ENCODE measurements at places on chromosomes 7 and 10.

GRCh38 chr10:13915710-13916109 is 328.9 kb downstream of the PRPF18 start:
- DNase-seq = no peak

- no peak for DNase-seq
These were observed 176.7 kb downstream of the EMX2 start for GRCh38 chr10:117718986-117719920.

DNA sequence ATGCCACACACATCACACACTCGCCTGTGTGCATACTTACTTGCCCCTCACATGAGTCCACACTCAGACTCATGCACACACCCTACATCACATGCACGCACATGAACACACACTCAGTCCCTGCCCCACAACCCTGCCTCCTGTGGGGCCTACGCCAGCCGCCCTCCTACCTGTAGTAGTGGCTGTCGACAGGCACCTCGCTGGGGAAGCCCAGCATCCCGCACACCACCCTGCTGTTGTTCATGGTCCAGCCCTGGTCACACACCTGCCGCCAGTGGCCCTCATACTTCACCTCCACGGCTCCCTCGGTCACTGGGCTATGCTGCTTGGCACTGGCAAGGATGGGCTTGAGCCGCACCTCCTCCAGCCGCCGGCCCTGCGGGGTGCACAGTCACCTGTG is 7.2 kb downstream of the LOXL4 start:
- peak; percentile 14 for DNase-seq

- DNase-seq = no peak
These were observed 451.7 kb upstream of the TEX47 start for GRCh38 chr7:89247207-89247606.

DNA sequence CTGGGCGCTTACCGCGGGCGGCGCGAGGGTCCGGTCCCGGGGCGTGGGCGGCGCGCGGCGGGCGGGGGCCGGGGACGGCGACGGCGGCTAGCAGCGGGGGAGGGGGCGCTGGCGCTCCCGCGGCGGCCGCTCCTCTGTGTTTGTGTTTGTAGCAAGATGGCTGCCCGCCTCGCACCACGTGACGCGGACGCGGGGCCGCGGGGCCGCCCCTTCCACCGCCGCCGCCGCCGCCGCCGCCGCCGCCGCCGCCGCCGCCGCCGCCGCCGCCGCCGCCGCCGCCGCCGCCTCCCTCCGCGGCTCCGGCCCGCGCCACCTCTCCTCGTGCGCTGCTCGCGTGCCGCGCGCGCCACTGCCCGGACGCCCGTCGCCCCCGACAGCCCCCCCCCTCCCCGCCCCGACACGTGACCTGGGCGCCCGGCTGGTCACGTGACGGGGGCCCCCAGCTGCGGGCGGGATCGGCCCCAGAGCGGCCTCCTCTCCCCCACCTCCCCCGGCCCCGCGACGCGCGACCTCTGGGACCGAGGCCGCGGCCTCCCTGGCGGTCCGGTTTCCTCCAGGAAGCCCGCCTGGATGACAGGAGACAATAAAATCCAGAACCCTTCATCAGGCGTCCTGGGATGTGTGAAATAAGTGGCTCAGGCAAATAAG is at the start of gene GIGYF1:
Gene GIGYF1, minus strand, starts transcription at position 153 of the 648 bp plus-strand sequence. CDS start 6,012 bp downstream, outside the sequence.
- peak; percentile 80 for DNase-seq

DNA sequence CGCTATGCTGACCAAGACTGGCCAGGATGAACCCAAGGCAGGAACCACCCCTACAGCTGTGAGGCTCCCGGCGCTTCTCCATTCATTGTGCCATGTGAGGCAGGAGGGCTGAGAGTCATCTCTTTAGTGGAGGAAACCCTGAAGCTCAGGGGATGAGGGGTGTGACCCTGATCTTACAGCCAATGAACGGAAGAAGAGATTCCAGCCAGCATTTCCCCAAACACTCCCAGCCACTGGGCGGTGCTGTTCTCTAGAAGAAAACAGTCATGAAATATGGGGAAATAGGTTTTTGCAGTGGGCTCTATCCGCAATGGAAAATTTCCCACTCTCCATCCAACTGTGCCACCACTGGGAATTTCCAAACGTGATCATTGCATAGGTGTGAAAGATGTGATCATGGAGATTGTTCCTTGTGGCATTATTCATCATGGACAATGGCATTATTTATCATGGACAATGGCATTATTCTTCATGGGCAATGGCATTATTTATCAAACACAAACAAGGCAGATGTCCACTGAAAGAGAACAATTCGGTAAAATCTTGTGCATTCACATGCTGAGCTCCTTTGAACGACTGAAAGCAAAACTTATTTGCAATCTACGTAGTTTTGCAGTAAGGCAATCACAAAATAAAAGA is 14.0 kb upstream of the SLC18A2 start:
- no peak for DNase-seq

- no peak for DNase-seq
These were observed 4.3 kb downstream of the PDCD4 start for GRCh38 chr10:110876000-110876399.

DNA sequence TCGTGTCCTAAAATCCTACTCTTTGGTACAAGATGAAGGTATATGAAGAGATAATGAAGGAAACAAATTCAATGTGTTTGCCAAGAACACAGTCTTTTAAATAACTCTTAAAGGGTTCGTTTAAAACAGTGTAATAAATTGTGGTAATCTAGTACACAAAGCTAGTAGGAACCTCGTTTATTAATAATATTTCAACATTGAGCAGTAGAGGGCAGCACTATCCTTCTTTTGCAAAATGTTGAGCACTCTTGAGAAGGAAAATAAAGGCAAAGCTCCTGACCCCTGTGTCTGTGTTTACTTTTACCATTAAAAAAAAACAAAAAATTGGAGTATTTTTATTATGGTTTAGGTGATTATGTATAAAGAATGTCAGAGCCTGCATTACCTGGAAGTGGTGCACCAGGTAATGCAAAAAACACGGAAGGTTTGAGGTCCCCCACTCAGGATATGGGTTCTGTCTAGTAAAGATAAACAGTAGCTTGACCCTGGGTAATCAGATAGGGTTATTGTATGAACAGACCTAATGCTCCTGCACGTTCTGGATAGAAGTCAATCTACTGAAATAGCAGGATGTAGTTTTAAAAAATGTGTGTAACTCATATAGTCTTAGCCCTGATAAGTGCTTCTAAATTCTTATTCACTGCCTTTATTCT is 5.7 kb upstream of the GOT1 start:
- no peak for DNase-seq

GRCh38 chr7:111564078-111564477 is 1.8 kb upstream of the IMMP2L start:
- no peak for DNase-seq

DNA sequence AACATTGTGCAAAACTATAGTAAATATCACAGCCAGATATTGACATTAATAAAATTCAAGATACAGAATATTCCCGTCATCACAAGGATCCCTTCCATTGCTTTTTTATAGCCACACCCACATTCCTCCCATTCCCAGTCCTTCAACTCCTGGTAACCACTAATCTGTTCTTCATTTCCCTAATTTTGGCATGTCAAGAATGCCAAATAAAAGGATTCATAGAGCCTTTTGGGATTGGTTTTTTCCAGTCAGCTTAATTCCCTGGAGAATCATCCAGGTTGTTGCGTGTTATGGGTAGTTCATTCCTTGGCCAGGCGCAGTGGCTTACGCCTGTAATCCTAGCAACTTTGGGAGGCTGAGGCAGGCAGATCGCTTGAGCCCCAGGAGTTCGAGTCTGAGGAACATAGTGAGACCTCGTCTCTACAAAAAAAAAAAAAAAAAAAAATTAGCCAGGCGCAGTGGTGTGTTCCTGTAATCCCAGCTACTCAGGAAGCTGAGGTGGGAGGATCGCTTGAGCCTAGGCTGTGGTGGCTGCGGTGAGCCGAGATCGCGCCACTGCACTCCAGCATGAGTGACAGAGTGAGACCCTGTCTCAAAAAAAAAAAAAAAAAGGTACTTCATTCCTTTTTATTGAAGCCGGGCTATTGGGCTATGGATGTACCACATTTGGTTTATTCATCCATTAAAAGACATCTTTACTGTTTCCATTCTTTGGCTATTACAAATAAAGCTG is 2.7 kb downstream of the OGDH start:
- no peak for DNase-seq

- no peak for DNase-seq
These were observed 128.3 kb downstream of the PRPF18 start for GRCh38 chr10:13715100-13715499.

- DNase-seq = no peak
These were observed 52.2 kb downstream of the PDGFA start for GRCh38 chr7:467393-467828.

GRCh38 chr10:99396471-99396870 is 34.0 kb downstream of the GOT1 start:
- DNase-seq = no peak

- peak; percentile 36 for DNase-seq
These were observed 107.9 kb upstream of the PPIF start for GRCh38 chr10:79239275-79239779.

DNA sequence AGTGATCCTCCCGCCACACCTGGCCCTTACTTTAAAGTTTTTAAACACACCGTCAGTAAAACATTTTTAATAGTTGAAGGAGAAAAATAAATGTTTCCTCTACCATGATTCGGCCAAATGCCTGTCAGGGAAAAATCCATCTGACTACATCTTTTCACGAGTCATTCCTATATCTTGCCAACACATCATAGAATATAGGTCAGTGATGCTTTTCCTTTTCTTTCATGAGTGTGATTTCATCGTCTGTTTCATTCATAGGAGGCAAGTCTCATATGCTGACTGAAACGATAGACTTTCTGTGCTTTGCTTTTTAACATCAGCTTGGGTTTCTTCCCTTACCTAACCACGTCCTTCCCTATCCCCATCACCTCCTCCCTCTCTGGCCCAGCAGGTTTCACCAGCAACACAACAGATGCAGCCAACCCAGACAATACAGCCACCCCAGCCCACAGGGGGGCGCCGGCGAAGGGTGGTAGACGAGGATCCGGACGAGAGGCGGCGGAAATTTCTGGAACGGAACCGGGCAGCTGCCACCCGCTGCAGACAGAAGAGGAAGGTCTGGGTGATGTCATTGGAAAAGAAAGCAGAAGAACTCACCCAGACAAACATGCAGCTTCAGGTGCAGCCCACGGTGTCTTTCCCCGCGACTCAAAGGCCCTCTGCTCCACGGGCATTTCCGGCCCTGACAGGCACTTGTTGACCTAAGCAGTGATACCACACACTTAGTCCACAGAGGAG is 149.2 kb downstream of the TRIL start:
- DNase-seq = no peak

GRCh38 chr7:101717628-101718357 is 88.7 kb upstream of the MYL10 start:
- no peak for DNase-seq

DNA sequence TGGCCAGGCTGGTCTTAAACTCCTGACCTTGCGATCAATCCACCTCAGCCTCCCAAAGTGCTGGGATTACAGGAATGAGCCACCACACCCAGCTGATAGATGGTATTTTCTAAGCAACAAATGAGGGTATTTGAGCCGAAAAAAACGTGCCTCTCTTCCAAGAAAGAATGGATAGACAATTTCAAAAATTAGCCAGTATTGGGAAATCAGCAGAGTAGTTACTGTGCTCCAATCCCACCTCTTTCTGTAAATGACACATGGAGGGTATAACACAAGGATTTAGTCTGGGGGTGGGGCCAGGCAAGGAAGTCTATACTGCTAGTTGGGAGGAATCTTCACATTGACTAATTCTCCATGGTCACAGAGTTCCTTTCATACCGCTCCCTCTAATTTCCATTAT is 9.2 kb upstream of the BPGM start:
- DNase-seq = no peak

GRCh38 chr10:24241536-24242040 is 32.6 kb downstream of the KIAA1217 start:
- DNase-seq = no peak

DNA sequence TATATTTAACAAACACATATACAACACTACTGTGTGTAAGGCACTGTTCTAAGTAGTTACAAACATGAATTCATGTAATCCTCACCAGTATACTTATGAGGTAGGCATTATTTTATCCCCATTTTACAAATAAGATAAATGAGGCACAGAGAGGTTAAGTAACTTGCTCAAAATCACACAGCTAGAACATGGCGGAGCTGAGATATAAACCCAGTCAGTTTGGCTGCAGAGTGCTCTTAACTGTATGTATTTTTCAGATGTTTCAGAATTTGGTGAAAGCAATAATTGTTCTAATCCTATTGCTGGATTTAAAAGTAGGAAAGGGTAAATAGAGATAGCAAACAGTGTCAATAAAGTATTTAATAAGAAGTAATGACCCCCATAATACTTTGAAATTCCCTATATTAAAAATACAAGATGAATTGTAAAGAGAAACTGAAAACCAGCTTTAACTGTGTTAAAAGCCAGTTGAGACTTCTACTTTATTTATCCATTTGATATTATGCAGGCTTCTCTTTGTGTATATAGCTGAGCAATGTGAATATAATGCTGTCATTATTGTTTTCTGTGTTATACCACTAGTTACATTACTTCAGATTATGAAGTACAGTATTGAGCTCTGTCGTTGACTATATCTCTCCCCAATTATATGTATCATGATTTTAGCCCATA is 32.3 kb upstream of the RPA3 start:
- DNase-seq = no peak

DNA sequence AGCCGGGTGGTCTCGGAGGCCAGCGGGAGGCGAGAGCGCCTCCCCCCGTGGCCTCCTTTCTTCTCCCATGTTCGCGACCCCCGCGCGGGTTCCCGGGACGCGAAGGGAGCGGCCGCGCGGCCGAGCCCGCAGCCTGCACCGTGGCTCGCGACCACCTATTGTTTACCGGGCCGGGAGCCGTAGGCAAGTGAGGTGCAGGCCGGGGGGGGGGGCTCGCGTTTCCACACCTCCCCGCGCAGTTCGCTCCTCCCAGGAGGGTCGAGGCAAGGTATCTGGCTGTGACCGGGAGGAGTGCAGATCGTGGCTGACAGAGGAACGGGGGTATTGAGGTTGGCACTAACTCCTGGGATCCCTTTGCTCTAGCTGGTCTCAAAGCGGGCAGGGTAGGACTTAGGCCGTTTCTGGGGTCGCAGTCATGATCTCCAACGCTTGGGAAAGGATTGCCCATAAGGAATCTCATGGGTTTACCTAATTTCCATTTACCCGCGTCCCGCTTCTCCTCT is 734 bp downstream of the PTPN12 start:
- DNase-seq = peak; percentile 46

DNA sequence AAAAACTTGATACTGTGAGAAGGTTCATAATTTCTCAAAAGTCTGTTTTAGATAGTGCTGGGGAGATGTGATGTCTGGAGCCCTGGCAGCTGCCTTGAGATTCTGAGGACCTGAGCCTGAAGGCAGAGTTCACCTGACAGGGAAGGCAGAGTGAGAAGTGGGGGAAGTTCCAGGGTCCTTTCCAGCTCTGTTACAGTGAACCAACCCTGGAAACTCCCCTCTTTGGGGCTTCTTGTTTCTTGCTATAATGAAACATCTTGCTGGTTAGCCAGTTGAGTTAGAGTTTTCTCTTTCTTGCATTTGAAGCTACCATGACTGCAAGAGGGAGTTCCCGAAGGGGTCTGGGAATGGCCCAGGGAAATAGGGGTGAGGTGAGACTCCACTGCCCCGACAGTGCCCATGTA is 158.9 kb upstream of the TNRC18 start:
- no peak for DNase-seq

- no peak for DNase-seq
These were observed 25.5 kb downstream of the C10orf105 start for GRCh38 chr10:71694039-71694501.

GRCh38 chr10:70936111-70936510 is 47.7 kb upstream of the PCBD1 start:
- DNase-seq = no peak

- no peak for DNase-seq
These were observed 72.9 kb upstream of the GRID1 start for GRCh38 chr10:86439544-86439943.

Data from activated T-cell treated with anti-CD3 and anti-CD28 coated beads, Interleukin-2, amount 50 U/mL, for 48 hours (primary cell).